ENCODE measurements at places on chromosomes 13 and 19.

DNA sequence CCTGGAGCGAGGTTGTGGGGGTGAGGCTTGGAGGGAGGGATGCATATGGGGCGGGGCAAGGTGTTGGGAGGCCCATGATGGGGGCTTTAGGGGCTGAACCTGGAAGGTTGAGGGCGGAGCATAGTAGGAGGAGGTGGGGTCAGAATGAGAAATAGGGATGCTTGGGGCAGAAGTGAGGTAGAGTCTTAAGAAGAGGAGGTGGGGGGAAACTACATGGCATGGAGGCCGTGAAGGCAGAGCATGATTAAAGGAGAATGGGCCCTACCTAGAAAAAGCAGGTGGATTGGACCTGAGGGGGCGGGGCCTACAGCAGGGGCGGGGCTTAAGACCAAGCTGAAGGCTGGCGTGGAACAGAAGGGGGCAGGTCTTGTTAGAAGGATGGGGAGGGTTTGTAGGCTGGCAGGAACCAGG lies 799 bp downstream of the NR1H2 start:
- DNase-seq = peak; percentile 32

DNA sequence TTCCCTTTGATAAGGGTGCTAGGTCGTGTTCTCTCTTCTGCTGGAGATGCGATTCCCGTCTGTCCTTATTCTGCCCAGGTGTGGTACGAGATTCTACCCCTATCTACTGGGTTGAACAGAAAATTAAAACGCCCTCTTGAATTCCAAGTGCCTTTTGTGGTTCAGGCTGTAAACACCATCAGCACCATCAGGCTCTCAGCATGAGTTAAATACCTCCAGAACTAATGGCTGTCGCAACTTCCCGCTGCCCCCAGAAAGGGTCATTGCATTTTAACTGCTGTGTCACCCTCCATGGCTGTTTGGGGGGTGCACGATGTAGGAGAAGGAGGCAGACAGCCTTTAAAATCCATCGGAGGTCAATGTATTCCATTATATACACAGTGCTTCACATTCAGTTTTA lies 177.4 kb downstream of the OXGR1 start:
- no peak for DNase-seq

- no peak for DNase-seq
Measured at GRCh38 chr13:21344662-21345176, 114.4 kb downstream of the ZDHHC20 start.

DNA sequence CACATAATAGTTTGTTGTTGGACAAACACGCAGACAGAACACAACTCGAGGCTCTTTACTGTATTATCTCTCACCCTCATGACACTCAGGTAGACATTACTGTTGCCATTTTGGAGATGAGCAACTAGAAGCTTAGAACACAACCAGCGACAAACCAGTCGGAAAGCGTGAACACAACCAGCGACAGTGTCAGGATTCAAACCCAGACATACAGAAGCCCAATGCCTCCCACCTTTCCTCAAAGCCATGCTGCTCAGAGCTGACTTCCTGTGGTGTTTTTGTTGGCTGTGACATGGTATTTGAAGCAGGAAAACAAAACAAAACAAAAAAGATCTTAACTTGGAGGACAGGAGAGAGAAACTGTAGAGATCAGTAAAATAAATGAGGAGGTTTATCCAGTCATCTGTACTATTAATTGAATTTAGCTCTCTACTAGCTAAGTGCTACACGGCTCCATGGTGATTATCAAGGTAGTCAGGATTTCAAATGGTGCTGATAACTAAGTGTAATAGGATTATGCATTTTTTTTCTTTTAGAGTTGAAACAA lies 92.1 kb downstream of the STARD13 start:
- DNase-seq = peak; percentile 31

DNA sequence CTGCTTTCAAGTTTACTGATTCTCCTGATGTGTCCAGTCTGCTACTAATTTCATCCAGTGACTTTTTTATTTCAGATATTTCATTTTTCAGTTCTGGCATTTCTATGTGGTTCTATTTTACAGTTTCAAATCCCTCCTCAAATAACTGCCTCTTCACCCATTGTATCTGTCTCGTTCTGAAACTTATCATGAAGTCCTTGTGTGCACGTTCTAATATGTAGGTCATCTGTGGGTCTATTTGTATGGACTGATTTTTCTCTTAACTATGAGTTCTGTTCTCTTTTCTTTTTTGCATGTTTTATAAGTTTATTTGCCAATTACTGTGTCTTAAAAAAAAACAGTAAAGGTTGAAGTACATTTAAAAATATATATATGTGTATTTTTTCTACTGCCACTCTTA lies 43.3 kb downstream of the KCNC3 start:
- DNase-seq = no peak

GRCh38 chr19:929203-929890 lies 3.5 kb downstream of the ARID3A start:
- no peak for DNase-seq

DNA sequence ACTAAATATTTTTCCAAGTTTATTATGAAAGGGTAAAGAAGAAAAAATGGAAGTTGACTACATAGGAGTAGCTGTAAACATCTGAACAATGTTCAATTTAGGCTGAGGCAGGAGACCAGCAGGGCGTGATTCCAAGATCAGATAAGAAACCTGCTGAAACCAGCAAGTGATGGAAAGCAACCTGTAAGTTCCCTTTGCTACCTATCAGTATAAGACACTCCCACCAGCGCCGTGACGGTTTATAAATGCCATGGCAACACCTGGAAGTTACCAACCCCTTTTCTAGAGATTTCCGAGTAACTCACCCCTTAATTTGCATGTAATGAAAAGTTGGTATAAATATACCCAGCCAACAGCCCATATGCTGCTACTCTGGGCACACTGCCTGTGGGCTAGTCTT lies 1.1 kb upstream of the ZNF45 start:
- no peak for DNase-seq

DNA sequence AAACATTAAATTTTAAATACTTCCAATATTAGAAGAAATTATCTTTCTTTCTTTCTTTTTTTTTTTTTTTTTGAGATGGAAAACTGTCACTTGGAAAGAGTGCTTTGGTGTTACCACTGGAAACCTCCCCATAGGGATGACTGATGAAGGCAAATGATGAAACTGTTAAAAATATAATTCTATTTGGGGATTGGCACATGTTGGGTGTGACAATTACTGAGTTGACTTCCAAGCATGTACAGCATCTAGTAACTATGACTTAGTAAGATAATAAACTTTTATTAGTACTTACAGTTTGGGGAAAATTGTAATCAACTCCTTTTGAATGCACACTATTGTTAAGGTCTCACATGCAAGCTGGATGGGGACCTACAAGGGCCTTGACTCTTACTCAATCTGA lies 592.5 kb downstream of the KCTD12 start:
- DNase-seq = peak; percentile 11

DNA sequence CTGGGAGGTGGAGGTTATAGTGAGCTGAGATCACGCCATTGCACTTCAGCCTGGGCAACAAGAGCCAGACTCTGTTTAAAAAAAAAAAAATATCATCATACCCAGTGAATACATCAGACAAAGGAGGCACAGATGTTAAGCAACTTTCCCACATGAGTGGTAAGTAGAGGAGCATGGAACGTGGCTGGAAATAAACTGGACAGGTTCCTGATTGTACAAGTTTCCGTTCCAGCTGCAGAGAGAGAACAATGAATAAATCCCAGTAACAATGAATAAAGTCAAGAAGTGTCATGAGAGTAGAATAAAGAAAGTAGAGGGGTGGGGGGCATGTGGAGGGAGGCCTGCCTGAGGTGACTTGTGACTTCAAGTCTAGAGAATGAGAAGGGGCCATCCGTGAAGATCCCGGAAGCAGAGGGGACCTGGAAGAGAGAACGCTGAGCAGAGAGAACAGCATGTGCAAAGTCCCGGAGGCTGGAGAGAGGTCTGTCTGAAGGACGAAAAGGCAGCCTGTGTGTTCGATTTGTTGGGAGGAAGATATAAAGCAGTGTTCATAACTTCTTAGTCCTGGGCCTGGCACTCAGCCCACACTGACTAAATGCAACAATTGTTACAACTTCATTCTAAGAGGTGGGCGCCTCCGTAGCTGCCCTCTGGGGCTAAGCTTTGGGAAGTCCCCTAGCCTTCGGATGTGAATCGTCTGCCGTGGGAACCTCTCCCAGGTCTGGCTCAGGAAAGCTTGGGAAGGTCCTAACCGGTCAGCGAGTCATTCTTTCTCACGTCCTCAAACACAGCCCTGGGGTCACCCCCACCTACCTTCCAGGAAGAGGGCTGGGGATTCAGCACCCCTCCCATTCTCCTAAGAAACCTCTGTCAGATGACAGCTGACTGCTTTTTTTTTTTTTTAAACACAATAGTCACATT lies 15.3 kb upstream of the ARHGEF18 start:
- DNase-seq = peak; percentile 25

- no peak for DNase-seq
Measured at GRCh38 chr13:111020021-111020420, 95.1 kb upstream of the ARHGEF7 start.

GRCh38 chr19:28966737-28967399 lies 246.1 kb downstream of the UQCRFS1 start:
- no peak for DNase-seq

DNA sequence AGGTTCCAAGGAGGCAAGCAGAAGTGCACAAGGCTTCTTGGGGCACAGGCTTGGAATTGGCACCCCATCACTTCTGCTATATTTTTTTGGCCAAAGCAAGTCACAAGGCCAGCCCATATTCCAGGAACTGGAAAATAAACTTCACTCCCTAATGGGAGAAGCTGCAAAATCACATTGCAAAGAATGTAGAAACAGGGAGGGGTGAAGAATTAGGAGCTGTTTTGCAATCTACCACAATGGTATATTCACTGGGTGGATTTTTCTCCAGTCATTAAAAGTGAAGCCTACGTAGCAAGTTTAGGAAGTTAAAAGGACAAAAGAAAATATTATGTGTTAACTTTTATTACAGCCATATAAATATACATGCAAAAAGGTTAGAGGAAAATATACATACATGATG lies 464.8 kb downstream of the COG6 start:
- peak; percentile 62 for DNase-seq

DNA sequence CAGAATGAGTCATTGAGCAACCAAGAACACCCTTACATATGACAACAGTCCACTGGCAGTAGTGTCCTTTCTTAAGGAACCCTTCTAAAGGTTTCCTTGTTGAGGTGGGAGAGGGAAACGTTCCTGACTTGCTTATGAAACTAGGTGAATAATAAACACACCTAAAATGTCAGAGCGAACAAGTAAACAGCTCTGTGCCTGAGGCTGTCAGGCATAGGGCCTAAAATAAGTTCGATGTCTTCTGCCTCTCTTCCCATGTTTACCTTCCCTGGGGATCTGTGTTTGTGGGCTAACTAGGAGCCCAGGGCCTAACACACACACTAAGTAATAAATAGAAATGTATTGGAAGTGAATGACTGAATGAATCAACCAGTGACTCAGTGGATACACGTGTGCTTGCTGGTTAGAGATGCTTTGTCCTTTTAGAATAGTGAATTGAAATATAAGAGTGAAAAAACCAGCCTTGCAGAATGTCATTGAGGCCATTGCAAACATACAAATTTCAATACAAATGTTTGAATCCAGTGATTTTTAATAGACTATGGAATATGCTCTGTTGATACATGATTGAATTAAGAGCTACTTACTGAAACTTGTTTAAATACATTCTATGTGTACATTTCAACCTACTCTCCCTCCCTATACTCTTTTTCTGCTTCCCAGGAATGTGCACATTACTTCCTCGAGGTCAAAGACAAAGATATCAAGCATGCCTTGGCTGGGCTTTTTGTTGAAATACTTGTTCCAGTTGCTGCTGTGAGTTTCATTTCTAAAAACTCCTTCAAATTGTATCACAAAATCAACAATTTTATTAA lies 102.9 kb downstream of the FRY start:
- peak; percentile 37 for DNase-seq

DNA sequence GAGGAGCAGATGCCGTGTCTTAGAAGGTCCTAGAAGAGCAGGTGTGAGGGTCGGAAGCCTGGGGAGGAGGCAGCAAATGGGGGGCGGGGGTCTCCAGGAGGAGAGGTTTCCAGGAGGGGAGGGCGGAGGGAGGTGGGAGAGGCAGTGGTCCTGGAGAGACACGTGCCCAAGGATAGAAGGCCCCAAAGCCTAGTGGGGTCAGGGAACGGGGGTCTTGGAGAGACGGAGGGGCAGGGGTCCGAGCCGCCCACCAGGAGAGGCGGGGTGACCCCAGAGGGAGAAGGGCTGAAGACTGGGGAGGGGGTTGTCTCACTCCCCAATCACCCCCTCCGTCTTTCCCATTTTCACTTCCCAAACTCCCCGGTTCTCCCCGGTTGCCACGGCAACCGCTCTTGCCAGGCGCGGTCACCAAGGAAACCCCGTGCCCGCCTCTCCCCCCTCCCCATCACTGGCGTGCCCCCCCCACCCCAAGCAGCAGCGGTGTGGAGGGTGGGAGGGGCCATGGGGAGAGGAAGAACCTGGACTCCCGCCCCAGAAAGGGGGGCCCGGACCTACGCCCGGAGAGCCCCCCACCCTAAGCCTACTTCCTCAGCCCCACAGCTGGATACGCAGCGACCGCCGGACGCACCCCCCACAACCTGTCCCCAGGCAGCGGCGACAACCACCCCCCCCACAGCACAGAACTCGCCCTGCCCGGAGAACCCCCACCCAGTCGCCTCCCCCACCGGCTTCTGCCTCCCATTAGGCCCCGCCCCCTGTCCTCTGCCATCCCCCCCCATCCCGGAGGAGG lies 988 bp downstream of the LRRC4B start:
- DNase-seq = no peak

DNA sequence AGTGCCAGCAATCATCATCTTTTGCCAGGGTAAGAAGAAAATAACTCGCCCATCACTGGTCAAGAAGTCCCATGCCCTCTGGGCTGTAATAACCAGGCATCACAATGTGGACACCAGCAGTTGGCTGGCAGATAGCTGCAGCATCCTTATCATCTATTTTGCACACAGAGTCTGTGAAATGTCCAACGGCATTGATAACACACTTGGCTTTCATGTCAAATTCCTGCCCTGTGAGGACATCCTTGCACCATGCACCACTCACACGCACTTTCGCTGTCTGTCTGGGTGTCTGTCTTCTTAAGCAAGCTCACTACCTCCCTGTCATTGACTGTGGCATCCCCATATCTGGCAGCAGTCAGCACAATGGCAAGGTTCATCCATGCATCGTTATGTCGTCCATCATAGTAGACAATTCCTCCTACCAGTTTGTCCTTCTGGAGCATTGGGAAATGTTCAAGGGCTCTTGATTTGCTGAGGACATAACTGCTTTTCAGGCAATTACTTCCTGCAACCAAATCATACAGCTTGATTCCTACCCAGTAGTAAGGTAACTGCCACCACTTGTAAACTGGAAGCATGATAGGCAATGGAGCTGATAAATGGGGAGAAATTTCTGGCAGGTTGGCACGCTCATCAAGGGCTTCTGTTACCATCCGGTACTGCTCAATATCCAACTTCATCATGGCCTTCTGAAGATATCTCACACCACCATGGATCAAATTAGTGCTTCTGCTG lies 6.8 kb upstream of the ZSCAN5A start:
- no peak for DNase-seq
